ENCODE measurements at places on chromosomes 13 and 19. TPM values are rescaled to one million over a fixed set of nuclear protein-coding genes. Genes with fewer than 3 reads are reported as not detected.

RGL3 gene
- polyA plus RNA-seq: 16.4 TPM

RELB gene
- polyA plus RNA-seq: 45.3 TPM

COL4A1 gene
- polyA plus RNA-seq: 61.5 TPM

TUBB4A gene
- polyA plus RNA-seq: 2.0 TPM

LGALS4 gene
- 9.6 TPM for polyA plus RNA-seq

SIGLEC9 gene
- polyA plus RNA-seq: 5.7 TPM

LRG1 gene
- polyA plus RNA-seq: 1.7 TPM

IGFL2 gene
- not detected for polyA plus RNA-seq

ZNF528 gene
- polyA plus RNA-seq: 8.3 TPM

NDFIP2 gene
- 4.4 TPM for polyA plus RNA-seq

GRCh38 chr19:14112809-14113385 lies 4.7 kb downstream of the PRKACA start:
- peak; percentile 84 for DNase-seq

- no peak for DNase-seq
Measured at GRCh38 chr19:35109395-35110112, 6.1 kb upstream of the FXYD3 start.

- DNase-seq: no peak
Measured at GRCh38 chr19:14835011-14835410, at the start of the genes OR7A5 and OR7C1. Gene OR7A5, minus strand, starts transcription at chr19:14835185. Its CDS starts 6,944 bp downstream, at chr19:14828241. Gene OR7C1, minus strand, starts transcription at chr19:14835185. Its CDS starts 35,049 bp downstream, at chr19:14800136.

- no peak for DNase-seq
Measured at GRCh38 chr13:53182724-53183123, 154.1 kb downstream of the OLFM4 start.

- no peak for DNase-seq
Measured at GRCh38 chr13:99352351-99353245, 45.4 kb upstream of the GPR183 start.

DNA sequence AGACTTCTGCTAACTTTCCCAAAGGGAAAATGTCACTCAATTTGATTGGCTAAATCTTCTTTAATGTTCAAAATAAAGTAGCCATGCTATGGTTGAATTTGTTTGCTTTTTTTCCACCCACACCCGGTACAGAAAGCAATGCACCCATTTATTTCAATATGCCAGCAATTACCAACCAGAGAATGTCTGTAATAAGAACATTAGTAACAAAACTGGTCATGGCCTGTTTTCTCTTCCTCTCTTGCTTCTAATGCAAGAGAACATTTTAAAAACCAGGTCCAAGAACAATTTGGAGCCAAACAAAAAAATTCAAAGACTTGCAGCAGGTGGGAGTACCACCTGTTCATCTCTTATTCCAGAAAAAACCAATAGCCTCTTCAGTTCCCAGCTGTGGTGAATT lies 1108.8 kb upstream of the PCDH20 start:
- no peak for DNase-seq

DNA sequence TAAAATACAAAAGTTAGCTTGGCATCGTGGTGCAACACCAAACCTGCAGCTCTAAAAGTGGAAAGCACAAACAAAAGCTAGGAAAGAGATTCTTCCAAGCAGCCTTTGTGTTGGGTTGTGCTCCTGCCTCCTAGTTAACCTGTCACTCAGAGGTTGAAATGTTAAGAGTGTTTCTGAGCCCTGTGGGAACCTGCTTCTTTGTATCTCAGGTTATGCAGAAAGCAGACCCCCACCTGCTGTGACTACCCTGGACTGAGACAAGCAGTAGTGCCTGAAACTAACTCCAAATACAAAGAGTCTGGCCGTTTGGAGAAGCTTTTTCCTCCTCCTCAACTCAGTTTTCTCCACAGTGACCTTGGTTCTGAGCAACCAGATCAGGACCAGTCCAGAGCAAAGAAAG lies 158.4 kb upstream of the CSNK1A1L start:
- no peak for DNase-seq

- DNase-seq: no peak
Measured at GRCh38 chr13:112808377-112809140, 118.7 kb downstream of the ATP11A start.

- DNase-seq: no peak
Measured at GRCh38 chr13:99312493-99312883, 5.3 kb upstream of the GPR183 start.

DNA sequence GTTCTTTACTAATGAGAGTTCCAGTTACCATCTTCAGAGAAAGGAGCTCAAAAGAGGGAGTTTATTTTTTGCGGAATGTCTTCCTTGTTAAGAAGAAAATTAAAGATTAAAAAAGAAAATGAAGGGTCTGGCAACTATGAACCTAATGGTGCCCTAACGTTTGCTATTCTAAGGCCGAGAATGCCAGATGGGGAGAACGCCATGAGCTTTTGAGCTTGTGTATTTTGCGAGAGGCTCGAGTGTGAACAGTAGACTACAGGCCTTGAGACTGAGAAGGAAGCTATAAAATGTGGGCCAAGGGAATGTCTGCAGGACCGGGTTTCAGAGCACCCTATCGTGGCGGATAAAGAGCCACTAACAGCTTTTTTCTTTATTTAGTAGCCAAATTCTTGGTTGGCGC lies 6.7 kb downstream of the FGF14 start:
- no peak for DNase-seq

DNA sequence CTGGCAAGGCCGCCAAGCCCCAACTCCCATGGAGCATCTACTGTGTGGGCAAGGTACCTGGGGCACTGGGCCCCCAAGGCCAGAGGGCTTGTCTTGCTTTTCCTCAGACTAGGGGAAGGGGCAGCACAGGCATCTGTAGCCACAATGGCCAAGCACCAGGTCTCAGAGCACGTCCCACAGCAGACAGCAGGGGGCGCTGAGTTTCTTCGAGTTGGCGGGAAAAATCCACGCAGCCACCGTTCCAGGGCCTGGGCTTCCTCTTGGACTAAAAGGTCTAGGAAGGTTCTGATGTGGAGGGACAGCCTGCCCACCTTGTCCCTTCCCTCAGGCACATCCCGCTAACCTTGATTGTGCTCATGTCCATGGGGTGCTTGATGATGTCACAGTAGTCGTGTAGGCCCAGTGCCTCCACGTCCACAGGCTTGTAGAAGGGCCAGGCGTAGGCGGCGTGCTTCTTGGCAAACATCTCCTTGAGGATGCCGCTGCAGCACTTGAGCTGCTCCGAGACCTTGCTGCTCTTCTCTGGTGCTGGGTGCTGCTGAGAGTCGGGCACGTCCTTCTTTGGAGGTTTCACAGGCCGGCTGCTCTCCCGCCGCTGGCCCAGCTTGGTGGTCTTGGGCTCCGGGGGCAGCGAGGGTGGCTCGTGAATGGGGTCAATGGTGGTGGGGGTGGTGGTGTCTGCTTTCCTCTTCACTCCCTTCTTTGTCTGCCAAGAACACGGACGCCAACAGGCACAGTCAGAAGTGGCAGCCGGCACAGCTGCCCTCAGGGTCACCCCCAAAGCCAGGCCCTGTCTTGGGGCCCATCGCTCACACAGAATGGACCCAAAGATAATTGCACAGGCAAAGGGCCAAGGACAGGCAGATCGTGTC lies 32.0 kb upstream of the EPHX3 start:
- peak; percentile 89 for DNase-seq

- DNase-seq: no peak
Measured at GRCh38 chr13:51906581-51906980, 44.8 kb downstream of the CCDC70 start.

- DNase-seq: no peak
Measured at GRCh38 chr13:94515374-94515773, 35.9 kb upstream of the DCT start.

DNA sequence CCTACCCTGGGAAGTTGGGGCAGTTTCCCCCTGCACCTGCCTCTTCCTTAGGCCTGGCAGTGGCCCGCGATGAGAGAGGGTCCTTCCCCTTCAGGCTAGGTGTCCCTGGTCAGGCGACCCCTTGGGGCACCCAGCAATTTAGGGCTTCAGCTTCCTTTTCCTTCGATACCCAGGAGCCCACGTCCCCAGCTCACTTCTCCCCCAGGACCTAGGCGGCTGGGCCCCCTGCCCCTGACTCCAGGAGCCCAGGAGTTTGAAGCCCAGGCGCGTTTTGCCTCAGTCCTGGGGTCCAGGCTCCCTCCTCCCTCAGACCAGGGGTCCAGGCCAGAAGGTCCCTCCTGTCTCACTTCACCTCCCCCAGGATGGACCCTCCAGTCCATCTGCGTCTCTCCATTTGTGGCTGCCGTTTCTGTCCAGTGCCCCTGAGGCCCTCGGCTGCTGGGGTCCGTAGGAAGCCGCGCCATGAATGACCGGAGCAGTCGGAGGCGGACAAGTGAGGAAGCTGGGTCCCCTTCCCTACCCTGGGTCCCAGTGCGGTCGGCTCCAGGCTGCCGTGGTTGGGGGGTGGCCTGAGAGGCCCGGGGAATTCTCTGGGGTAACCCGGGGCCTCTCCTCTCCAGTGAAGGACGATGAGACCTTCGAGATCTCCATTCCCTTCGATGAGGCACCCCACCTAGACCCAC lies 714 bp downstream of the CCDC106 start:
- DNase-seq: no peak

- DNase-seq: no peak
Measured at GRCh38 chr19:47187797-47188196, 43.2 kb downstream of the BBC3 start.

GRCh38 chr13:74158028-74158427 lies 23.8 kb upstream of the KLF12 start:
- DNase-seq: no peak

GRCh38 chr19:38361633-38362075 lies 12.7 kb upstream of the PSMD8 start:
- peak; percentile 89 for DNase-seq

GRCh38 chr13:63578796-63579195 lies 2163.1 kb upstream of the PCDH20 start:
- no peak for DNase-seq

- DNase-seq: no peak
Measured at GRCh38 chr19:18233224-18233825, 7.1 kb upstream of the PDE4C start.

DNA sequence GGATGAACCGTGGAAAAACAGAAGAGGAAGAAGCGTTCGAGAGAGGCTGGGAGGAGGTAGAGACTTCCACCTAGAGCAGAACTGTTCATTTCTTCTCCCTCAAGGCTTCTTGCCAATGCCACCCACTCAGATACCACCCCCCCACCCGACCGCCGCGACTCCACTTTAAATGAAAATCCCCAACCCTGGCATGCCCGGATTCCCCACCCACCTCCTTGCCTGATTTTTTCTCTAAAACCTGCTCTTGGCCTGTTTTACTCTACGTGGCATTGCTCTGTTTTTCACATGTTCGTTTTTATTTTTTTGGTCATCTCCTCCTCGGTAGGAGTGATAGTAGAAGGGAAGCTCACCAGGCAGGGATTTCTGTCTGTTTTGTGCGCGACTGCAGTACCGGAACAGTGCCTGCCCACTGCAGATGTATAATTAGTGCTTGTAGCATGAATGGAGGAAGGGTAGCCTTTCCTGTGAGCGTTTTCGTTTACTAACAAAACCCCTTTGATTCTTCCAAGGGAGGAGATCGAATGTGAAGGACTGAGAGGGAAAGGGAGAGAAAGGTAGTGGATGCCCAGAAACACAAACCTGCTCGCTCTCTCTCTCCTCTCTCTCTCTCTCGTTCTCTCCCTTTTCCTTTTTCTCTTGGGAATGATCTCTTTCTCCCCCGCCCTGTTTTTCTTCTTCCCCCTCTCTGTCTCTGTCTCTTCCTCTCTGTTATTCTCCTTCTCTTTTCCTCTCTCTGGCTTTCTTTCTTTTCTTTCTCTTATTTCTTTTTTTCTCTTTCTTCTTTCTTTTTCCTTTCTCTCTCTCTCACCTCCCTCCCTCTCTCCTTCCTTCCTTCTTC lies 2.2 kb downstream of the CD70 start:
- DNase-seq: no peak

- no peak for DNase-seq
Measured at GRCh38 chr13:76000131-76000530, 364.0 kb downstream of the LMO7 start.

- peak; percentile 88 for DNase-seq
Measured at GRCh38 chr19:47697863-47698609, 15.2 kb upstream of the EHD2 start.

- peak; percentile 99 for DNase-seq
Measured at GRCh38 chr13:23375001-23375971, 58.2 kb downstream of the SACS start.

DNA sequence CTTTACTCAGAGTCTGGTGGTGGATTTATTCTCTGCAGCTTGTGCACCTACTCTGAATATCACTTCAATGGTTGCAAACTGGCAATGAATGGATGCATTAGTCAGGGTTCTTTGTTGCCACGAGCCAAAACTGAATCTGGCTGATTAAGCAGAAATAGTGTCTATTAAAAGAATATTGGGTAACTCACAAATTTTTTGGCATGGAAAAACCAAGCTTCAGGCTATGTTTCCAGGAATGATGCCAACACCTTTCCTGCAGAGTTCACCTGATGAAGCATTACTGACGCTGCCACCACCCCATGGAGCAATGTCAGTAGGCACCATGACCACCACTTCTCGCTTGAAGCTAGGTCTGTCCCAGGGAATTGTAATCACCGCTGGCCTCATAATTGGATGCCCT lies 597.8 kb upstream of the SLC10A2 start:
- no peak for DNase-seq

- peak; percentile 90 for DNase-seq
Measured at GRCh38 chr19:44689290-44690130, 9.4 kb upstream of the CEACAM16 start.

- no peak for DNase-seq
Measured at GRCh38 chr19:1426736-1427135, 11.5 kb upstream of the RPS15 start.

DNA sequence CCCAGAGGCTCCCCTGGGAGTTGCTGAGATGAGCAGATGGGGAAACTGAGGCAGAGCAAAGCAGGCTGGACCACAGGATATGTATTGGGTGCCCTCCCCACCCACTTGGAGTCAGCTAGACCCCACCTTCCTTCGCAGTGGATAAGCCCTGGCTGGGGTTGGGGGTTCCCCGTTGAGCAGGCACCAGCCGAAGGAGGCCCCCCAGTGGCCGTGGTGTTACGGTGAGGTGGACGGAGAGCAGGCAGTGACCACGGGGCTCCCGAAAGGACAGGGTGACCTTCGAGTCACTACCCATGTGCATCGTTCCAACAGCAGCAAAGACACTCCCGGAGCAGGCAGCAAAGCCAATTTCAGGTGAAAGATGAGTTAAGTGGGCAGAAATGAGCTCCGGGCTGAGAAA lies 62.4 kb upstream of the ADGRE5 start:
- DNase-seq: no peak

DNA sequence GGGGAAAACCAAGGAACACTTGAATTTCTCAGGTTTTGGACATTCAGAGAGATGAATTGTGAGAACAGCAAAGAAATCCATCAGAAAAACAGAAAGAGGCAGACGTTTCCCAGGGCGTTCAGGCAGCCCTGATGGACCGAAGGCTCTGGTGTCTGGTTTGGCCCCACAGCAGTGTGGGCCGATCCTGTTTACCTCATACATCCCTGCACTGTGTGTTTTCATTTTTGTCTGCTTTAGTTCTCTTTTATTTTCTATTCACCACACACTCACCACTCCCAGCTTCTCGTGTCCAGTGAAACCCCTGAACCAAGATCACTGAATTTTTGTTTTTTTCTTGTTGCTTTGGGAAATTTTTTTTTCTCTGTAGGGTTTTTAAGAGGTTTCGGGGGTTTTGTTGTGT lies 11.9 kb upstream of the WDR18 start:
- no peak for DNase-seq

GRCh38 chr13:52991344-52992020 lies 37.1 kb upstream of the OLFM4 start:
- DNase-seq: no peak
